ENCODE measurements at places on chromosomes 1 and 21.

GRCh38 chr1:2412773-2413494 is 570 bp upstream of the PEX10 start:
- DNase-seq, result no peak

DNA sequence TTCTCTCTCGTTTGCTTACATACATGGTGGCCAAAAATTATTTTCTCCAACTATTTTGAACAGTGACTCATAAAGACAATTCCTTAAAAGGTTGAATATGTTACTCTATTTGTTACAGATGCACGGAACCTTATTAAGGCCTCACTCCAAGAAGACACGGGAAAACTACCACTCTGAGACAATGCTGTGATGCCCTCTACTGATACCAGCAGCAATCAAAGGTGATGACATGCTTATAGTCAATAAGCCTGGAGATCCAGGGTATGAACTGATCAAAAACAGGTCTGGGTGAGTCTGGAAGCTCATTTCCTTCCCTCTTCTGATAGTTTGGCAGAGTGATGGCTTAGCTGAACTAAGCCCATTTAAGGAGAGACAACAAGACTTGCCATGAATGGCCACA is 563.0 kb downstream of the LRRIQ3 start:
- no peak for DNase-seq

- no peak for DNase-seq
Observed at GRCh38 chr1:157252473-157252872, 114.3 kb upstream of the ETV3 start.

DNA sequence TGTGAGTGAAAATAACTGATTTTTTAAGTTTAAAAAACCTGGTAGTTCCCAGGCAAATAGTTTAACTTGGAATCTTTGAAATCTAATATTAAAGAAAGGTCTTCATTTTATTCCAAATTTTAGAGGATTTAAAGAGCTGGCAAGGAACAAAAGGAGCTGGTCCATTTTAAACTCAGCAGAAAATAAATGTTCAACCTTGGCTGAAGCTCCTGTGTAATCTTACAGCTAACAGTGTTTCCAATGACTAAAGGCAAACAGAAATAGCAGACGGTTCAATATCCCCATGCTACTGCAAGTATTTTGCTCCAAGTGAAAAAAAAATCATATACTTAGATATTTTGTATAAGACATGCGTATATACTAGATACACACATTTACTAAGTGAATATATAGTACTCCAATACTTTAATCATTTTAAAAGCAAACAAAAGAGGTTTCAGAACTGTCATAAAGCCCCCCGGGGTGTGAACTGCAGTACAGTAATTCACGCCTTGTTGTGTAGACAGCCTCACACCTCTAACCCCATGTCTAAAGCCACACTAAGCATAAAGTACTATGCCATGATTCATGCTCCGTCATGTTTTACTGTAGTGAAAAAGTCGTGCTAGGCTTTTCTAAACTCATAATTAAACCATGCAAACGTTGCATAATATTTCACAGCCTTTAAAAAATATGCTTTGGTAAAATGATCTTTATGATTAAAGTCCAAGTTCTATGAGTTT is 132.2 kb downstream of the CLIC6 start:
- no peak for DNase-seq

GRCh38 chr1:64686828-64687724 is 57.8 kb upstream of the RAVER2 start:
- peak; percentile 35 for DNase-seq

DNA sequence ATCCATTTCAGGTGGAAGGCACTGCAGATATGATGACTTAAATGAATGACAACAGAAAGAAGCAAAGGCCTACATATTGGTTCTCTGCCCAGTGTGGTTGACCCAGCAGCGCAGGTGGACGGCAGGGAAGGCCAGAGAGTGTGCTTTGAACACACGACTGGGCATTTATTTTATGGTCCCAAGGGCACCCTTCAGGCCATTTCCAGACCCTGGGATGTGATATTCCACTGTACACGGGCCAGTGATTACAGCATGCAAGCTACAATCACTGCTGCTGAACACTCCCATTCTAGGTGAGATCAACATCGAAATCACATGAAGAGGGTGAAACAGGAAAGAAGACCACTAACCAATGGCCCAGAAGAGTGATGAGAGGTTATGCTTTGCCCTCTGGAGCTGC is 33.8 kb downstream of the PCNX2 start:
- no peak for DNase-seq

DNA sequence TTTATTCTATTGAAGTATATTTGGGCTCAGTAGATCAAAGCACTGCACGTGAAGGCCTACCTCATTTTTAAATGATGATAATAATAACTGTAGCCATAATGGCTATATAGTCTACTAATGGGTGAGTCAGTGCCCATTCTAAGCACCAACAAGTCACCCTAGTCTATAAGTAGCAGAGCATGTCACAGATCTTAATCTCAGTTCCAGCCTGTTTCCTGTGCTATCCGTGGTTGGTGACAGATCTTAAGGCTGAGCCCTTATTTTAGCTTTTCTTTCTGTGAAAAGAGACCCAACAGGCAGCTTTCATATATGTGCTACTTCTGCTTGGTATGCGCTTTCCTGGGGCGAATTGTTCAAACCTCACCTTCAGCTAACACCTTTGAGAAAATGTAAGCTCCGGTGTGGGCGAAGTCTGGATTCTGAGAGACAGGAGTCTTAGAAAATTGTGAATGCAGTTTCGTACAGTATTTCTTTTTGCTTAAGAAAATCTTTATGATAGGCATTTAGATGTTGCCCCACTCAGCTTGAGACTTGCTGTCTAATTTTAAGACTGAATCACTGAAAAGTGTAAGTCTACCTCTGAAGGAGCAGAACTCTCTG is 59.6 kb downstream of the FMN2 start:
- DNase-seq, result no peak

GRCh38 chr1:96365076-96365475 is 356.5 kb upstream of the PTBP2 start:
- no peak for DNase-seq

GRCh38 chr1:87126886-87127505 is 201.7 kb upstream of the LMO4 start:
- DNase-seq, result no peak

DNA sequence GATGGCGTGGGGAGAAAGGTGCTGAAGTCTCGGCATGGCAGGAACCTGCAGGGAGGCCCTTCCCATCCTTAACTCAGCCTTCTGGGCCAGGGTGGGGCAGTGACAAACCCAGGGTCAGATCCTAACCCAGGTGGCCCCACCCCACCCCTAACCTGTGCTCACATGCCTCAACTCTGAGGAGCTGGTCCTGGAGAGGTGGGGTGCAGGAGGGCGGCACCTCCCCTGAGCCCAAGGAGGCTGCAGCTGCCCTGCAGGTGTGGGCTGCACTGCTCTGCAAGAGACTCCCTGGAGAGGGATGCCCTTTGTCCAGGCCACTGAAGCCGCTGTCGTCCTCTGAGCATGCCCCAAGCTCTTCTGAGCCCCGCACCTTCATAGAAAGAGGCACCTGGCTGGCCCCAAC is 15.2 kb upstream of the ADAMTSL4 start:
- DNase-seq, result no peak

DNA sequence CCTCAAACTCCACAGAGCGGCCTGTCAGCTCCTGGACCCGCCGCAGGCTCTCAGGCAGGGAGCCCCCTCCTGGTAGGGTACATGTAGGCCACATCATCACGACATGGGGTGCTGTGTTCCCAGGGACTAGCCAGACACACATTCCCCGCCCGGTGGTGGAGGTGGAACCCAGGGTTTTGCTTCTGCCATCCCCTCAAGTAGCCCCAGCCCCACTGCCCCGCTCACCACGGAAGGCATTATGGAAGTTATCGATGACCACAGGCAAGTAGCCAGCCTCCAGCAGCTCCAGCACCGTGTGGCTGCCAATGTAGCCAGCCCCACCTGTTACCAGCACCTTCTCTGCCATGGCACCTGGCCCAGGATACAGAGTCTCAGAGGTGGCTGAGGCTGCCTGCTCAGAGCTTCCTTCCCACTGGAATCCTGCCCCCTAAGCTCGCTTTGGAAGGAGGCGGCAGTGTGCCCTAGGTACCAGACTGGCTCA is 1.9 kb downstream of the GALE start:
- DNase-seq, result no peak

DNA sequence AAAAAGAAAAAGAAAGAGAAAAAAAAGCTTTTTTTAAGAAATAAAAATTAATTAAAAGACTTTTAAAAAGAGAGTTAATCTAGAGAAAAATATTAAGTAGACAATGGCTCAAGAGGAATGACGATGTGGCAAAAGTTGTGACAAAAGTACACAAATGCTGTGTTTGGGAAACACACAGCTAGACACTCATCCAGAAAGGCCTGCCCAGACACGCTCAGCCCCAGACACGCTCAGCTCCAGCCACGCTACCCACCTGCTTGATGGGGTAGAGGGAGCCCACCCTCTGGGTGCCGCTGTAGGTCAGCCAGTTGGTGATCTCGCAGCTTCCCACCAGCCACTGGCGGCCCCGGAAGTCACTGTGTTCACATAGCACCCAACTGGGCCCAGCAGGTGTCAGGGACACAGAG is 10.2 kb downstream of the CD52 start:
- DNase-seq, result no peak

- DNase-seq, result no peak
Observed at GRCh38 chr1:231597971-231598370, 28.6 kb upstream of the DISC1 start.

DNA sequence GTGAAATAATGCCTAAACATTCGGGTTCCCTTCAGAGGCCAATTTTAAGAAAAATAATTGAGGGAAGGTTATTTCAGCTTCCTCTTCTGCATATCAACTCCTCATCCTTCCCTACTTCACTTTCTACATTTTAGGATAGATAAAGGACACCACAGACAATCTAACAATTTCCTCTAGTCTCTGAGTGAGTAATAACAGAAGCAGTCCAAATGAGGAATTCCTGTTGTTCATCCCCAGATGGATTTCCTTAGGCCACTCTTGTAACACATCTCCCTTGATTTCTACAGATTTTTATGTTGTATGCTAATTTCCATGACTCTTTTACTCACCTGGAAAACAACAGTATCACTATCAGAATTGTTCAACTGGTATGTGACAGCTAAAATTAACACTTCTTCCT is 87.7 kb upstream of the LYPLAL1 start:
- no peak for DNase-seq

- no peak for DNase-seq
Observed at GRCh38 chr1:59237900-59238299, 59.0 kb upstream of the FGGY start.

- no peak for DNase-seq
Observed at GRCh38 chr1:200887772-200888348, 6.8 kb upstream of the INAVA start.

GRCh38 chr1:19814681-19815503 is at the start of gene RNF186:
TSS of gene RNF186 (minus strand) at chr1:19815283. CDS start at chr1:19815101, 182 bp downstream.
- DNase-seq, result no peak

DNA sequence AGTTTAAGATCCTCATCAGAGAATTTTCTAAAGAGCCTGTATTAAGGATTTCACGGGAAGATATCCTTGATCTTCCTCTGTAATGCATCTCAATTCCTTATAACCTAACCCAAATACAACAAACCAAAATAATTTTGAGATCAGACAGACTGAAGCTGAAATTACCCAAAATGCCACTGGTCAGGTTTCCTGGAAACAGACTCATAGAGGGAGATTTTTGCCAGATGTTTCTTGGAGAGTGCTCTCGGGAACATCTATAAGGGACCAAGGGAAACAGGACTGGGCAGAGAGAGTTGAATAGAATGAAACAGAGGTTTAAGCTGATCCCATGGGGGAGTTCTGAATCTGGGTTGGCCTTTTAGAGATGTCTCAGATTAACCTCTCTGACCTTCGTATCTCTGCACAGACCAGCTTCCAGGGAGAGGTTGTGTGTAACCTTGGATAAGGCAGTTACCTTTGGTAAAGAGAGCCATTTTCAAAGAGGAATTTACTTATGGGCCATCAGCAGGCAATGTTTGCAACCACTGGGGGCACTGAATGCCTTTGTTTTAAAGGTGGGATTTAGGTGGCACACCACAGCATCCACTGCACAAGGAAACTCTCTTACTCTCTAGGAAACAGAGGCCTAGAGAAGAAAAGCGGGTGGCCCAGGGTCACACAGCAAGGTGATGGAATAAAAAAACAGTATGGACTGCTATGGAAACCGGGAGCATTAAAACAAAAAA is 130.8 kb upstream of the SGIP1 start:
- no peak for DNase-seq

DNA sequence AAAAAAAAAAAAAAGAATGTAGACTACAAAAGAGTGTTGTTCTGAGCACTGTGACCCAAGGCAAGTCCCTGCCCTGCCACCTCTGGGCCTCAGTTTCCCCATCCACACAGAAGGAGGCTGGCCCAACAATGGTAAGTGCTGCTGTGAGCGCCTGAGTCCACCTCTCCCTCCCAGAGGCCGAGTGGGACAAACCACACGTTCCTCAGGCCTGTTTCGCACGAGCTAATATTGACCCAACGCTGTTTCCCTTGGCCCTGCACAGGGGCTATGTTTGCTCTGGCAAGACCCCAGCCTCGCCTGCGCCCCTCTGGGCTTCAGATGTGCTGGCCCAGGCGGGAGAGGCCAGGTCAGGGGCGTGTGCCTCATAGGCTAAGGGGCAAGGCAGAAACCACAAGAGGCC is 12.6 kb upstream of the LAPTM5 start:
- no peak for DNase-seq

GRCh38 chr1:32350785-32351398 is 11.4 kb downstream of the FAM229A start:
- DNase-seq, result no peak

DNA sequence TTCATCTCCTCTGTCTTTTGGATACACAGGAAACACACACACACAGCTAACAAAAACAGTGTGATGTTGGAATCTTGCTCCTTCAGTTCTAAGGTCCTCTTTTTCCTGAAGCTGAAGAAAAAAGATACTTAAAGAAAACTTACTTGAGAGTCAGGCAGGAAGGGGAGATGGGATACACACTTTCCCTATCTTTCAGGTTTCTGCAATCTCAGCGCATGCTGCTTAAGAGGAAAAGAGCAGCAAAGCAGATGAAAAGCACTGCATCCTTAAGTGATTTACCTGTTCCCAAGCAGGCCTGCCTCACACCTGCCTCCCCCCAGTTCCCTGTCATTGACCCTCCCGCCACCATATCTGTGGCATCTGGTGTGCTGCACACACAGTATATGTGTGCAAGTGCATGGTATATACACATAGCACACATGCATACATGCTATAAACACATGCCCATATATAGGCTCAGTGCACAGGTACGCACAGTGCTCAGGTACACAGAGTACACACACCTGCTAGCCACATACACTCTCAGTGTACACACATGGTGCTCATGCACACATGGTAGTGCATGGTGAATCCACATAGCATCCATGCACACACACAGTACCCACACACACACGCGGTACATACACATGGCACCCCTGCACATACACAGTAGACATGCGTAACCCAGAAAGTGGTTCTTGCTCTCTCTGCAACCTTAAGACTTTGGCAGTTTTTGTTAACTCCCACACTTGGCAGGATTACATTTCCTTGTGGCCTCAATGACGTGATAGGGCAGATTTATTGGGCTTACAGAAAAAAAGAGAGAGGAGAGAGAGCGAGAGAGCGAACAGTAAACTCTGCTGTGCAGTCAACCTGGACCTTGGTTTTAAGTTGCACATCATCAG is 166.9 kb downstream of the TOMM20 start:
- no peak for DNase-seq

GRCh38 chr1:203450479-203451149 is 25.0 kb upstream of the PRELP start:
- no peak for DNase-seq
